ENCODE measurements at places on chromosomes 3 and 15.

- DNase-seq = no peak
Measured at GRCh38 chr15:63157891-63158431, 684 bp upstream of the RPS27L start.

- no peak for DNase-seq
Measured at GRCh38 chr3:102129760-102130608, 280.7 kb downstream of the NFKBIZ start.

GRCh38 chr15:46222826-46223225, 588.0 kb downstream of the SQOR start:
- no peak for DNase-seq

DNA sequence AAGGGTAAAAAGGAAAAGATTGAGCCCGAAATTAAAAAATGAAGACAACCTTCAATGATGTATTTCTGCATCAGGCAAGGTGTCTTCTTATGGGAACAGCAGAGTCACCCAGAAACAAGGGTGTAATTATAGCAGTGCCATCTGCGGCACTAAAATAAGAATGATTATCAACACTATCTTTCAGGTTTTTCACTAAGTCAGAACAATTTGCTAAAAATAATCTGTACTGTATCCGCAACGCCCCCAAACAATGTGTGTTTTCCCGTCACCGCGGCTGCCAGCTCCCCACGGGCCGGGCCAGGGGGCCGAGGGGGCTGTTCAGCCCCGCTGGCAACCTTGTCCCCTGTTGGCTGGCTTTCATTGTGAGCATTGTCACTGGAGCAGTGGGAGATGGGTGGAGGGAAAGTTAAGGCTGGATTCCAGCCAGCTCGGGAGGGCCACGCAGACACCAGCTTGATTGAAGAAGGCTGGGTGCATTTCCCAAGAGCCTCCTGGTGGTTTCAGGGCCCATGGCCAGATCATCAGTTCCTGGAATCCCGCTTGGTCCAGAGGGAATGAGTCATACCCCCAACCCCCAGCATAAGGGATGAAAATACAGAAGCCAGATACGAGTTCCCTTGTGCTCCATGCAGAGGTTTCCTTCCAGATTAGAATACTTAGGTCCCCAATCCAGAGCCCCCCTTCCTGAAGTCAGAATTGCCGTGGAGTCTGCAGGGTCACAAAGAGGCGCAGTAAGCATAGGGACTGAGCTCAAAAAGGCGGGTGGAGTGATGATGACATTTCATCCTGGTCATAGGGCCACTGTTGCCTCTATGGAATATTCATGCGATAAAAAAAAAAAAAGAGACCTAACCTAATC, 90.2 kb upstream of the KLF13 start:
- DNase-seq = peak; percentile 85

DNA sequence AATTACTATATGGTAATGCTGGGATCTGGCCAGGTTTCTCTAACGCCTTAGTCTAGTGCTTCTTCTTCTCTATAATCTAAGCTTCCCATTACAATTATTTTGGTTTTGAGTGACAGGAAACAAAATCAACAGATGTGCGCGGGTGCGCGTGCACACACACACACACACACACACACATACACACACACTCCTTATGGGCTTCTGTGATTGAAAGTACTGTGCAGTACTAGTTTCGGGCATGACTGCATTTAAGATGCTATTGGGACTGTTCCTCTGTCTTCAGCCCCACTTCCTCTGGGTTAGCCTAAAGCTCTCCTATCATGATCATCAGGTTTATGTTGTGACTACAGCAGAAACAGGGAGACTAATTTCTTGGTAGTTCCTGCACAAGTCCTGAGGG, 32.2 kb downstream of the EPHB1 start:
- no peak for DNase-seq

DNA sequence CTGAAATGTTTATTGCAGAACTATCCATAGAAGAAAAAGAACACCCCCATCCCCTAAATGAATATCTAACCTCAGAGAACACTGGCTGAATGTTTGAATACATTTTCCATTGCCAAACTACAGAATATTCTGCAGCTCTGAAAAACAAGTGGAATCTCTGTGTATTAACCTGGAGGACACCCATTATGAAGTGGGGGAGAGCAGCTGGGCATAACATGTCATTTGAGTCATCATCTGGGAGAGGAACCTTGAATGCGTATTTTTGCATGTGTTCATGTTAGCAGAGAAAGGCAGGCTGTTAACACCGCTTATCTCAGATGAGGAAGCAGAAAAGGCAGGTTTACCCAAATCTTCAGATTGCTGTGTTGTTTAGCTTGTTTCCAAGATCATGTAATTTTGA, 31.5 kb downstream of the ESYT3 start:
- no peak for DNase-seq

GRCh38 chr3:149310796-149311534, 22.5 kb downstream of the TM4SF18 start:
- DNase-seq = no peak

- DNase-seq = no peak
Measured at GRCh38 chr15:31375772-31376171, 49.1 kb downstream of the KLF13 start.

GRCh38 chr15:41689834-41690233, 29.6 kb downstream of the MGA start:
- DNase-seq = no peak

DNA sequence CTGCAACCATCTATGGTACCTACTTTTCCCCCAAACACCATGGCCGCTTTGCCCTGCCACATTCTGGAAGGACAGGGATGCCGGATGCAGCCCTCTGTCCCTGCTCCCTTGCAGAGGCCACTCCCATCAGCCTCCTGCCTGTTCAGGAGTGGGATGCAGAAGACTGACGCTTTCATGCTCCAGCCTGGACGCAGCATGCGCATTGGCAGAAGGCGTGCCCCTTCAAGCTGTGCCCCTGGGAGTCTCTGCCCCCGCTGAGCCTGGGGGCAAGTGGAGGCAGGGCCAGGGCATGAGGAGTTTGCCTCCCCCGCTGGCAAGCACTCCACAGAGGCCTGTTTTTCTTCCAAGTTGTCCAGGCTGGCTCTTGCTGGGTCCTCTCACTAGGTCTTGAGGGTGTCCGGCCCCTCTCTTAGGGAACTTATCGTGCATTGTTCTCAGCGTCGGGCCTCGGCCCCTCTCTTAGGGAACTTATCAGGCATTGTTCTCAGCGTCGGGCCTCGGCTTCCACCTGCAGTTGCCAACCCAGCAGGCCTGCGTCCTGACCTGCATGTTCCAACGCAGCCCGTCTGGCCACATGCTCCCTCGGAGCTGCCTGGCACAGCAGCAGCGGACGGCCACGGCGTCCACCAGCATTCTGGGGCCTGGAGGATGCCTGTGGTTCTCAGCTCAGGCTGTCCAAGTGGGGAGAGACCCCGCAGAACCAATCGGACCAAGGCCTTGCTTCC, 14.6 kb upstream of the SNRPA1 start:
- no peak for DNase-seq

DNA sequence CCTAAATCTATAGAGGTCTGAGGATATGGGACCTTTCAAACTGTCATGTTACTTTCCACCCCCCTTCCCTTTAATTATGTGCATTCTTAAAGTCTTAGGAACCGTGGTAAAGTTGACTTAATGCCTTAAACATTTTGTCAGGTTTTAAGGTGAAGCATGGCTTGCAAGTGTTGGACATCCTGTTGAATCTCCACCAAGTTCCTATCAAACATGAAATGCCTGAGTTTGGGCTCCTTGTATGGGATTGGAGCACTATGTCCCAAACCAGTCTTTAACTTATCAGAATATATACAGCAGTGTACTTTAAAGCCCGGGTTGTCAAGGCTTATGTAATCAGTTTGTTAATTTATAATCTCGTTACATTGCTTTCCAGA, 1.1 kb downstream of the SNRK start:
- no peak for DNase-seq

DNA sequence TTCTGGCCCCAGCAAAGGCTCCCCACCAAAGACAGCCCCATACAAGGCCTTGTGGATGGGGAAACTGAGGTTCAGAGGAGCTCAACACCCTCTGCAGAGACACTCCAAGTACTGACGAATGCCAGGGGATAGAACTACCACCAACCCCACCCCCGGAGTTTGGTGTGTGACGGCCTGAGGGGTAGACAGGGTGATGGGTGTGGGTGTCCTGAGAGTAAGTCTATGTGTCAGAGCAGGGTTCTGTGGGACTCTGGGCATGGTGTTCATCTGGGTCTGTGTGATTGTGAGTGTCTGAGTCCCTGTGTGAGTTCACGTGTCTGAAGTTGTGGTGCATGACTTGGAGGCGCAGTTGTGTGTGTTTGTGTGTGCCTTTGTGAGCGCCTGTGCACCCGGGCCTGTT, 7.4 kb downstream of the PTH1R start:
- no peak for DNase-seq

DNA sequence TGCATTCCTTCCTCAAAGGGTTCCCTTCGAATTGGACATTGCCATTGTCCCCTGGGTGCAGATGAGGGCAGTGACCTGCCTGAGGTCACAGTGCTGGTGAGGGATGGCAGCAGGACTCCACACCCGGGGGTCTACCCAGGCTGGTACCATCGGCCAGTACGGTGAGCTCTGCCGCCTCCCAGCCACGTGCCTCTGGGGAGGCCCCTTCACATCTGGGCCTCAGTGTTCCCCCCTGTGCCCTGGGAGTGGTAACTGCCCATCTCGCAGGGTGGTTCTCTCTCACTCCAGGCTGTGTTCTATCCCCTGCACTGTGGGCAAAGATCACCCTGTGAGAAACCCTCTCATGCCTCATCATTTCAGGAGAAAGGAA, 99.4 kb upstream of the IQSEC1 start:
- no peak for DNase-seq

DNA sequence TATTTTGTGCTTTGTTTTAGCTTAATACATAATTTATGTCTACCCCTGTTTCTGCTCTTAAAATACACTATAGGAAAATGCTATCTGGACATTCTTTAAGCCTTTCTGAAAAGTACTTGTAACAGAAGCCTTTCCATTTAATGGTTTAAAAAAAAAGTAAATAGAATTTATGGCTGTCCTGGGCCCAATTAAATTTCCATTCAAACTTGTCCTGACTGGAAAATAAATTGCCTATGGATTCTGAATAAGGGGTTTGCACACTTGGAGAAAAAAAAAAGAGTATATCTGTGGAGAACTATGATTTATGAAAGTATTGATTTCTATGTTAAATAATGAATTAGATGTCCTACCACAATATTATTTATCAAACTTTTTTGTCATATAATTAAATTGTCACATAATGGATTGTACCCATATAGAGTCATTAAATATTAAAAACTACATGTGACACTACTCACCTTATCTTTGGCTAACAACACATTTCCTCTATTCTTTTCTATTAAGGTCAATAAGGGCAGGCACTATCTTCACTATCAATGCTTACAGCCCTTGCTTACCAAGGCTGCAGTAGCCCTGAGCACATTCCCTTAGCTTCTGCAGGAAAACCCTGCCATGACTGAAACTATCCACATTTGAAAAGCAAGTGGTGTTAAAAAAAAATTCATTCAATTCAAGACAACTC, 396.1 kb upstream of the ROBO2 start:
- no peak for DNase-seq

- DNase-seq = no peak
Measured at GRCh38 chr15:68425428-68426060, 6.4 kb downstream of the ITGA11 start.

DNA sequence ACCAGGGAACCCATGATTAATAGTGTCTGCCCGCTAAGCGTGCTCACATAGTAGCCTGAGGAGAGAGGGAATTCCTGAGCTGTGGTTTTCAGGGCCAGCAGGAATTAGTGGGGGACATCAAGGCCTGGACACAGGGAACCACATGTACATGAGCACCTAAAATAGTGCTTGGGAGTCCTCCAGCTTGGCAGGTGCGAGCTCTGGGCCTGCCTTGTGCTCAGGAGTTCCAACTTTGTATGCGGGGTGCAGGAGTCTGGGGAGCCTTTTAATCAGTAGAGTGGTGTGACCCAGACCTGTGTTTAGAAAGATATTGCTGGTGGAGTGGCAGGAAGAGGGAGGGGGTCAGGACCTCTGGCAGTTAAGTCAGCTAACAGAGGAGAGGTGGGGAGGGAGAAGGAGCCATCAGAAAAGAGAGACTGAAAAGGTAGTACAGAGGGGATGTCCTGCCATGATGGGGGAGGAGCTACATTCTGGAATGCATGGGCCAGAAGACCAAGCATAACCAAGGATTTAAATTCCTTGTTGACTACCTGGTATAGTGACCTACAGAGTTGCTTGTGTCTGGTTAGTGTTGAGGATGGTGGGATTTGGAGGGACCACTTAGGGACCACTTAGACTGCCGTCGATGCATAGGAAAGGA, 1.9 kb downstream of the DAG1 start:
- DNase-seq = no peak

GRCh38 chr3:72625602-72626337, 222.5 kb downstream of the SHQ1 start:
- DNase-seq = no peak

- DNase-seq = no peak
Measured at GRCh38 chr3:2910997-2911396, 199.2 kb downstream of the IL5RA start.

GRCh38 chr15:45456212-45457106, 66.1 kb downstream of the SLC30A4 start:
- peak; percentile 2 for DNase-seq

DNA sequence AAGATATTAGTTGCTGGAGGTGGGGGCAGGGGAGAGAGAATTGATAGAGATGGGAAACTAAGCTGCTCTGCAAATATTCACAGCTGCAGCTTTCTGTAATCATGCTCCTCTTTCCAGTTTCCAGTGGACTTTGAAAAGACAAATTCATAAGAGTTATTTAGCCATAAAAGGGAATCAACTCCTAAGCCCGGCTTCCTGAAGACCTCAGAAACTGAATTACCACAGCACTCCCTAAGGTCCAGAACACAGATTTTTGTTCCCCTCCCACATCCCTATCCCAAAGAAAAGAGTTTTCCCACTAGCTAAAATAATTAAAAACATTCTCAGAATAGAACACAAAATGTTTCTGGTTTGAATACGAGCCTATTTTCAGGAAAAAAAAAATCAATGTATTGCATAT, 871.8 kb upstream of the NR2F2 start:
- no peak for DNase-seq

DNA sequence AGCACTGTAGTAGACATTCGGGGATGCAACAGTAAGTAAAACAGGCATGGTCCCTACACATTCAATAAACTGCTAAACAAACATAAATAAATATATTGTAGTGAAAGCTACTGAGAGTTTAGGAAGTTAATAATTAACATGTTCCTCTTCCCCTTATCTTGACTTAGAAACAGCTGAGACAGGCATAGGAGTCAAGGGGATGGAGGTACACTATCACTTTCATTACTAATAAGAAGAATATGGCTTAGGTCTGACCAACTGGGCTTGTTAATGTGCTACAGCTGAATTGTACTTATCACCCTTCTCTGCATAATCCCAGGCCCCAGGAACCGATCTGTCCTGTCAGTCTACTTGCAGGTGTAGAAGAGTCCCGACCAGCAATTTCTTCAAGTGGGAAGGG, 116.3 kb upstream of the DAZL start:
- DNase-seq = no peak

- peak; percentile 91 for DNase-seq
Measured at GRCh38 chr3:185210621-185211142, 43.2 kb downstream of the EHHADH start.

GRCh38 chr15:52382647-52383046, 87.0 kb upstream of the MYO5C start:
- DNase-seq = no peak

Measured in NCI-H446 treated with DMSO at 0.1 percent for 48 hours (cell line).